ENCODE measurements at places on chromosomes 11 and 22.
A peak's percentile ranks its signal among the peaks of the same experiment; 100 is the strongest.

GRCh38 chr22:40202225-40202944 is 24.7 kb downstream of the TNRC6B start:
- no peak for DNase-seq

GRCh38 chr22:24247564-24248344 is 2.9 kb upstream of the GGT5 start:
- peak; percentile 86 for DNase-seq

- no peak for DNase-seq
These were observed 234.3 kb upstream of the NARS2 start for GRCh38 chr11:78808923-78809322.

DNA sequence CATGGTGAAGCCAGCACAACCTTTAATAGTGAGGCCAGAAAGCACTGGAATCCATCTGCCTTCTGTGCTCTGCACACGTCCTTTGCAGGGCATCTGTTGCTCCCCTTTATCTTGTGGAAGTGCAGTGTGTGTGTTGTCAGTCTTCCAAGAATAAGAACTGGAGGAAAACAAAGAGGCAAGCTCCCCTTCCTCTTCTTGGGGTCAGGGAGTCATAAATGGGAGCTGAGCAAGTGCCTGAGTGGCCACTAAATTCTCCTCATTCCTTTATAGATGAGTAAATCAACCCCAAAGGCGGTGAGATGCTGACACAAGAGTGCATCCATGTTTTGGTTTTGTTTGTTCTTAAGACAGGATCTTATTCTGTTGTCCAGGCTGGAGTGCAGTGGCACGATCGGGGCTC is 38.3 kb downstream of the WT1 start:
- no peak for DNase-seq

GRCh38 chr11:116852261-116853031 is 15.0 kb upstream of the APOA1 start:
- DNase-seq = no peak

DNA sequence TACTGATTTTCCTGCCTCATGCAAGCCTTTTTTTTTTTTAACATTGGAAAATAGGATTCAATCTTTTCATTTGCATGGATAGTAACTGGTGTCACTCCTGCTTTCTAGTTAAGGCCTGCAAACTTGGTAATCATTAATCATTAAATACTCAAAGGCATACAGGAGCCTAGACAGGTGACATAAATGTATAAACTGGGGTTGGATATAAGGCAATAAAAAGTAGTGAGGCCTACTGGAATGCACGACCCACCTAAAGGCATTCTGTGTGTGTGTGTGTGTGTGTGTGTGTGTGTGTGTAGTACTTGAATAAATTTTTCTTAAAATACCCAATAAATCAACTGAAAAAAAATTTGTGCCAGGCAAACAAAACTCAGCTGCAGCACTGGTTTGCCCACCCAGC is 7.9 kb downstream of the TOMM22 start:
- no peak for DNase-seq

- DNase-seq = no peak
These were observed 390.6 kb upstream of the ANO3 start for GRCh38 chr11:25941353-25941752.

DNA sequence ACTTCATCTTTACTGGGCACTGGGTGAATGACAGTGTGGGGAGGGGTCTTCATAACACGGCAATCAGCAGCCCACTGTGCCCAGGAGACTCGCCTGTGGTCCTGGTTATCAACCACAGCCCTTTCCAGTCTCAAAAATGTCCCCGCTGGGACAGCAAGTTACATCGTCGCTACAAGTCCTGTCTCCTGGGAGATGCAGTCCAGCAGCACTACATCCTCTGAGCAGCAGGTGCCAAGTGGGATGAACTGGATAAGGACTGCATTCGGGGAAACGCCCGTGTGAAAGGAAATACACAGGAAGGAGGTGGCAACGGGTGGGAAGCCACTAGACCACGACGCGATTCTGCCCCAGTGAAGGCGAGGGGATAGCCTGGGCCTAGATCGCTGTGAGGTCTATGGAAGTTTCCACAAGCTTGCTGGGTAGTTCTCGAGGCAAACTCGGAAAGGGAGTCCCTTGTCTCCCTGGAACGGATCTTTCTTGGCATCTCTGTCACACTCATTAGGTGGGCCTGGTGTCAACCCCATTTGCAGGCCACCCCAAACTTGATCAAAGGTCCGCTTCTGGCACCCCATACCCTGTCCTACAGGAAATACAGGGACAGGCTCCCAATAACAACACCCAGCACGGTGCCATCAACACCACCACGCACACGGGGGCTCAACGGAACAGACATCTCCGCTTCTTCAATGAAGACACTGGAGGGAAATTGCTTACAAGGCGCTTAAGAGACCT is 4.4 kb downstream of the ASCL2 start:
- DNase-seq = no peak

DNA sequence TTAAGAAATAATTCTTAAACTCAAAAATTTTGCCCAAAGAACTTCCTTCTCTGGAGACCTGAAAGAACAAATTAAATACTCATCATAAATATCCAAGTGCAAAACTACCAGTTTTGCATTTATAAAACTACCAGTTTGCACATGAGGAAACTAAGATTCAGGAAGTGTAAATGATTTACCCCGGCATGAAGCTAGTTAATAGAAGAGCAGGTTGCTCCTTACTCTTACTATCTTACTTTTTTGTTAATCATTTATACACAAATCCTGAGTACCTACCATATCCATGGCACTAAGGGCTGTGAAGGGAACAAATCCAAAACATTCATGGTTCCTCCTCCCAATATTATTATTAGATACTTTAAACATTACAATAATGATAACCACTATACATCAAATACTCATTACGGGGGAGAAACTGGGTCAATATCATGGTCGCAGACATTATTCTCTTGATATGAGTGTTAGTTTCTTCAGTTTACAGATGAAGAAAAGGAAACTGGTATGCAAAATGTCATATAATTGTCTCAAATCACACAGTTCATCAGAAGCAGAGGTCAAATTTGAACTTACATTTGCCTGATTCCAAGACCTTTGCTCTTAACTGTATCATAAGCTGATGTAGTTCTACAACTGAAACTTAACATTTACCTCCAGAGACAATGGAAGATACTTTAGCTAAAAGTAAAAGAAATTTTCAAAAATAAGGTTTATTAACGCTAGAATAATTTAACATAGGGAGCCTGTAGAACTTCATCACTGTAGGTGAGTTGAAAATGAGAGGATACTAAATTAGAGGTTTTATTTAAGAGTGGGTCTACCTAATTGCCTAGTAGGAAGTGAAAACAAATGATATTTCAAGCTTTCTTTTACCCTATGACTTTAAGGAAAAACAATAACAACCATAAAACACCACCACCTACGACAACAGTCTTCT is 74.5 kb downstream of the FAM76B start:
- no peak for DNase-seq

DNA sequence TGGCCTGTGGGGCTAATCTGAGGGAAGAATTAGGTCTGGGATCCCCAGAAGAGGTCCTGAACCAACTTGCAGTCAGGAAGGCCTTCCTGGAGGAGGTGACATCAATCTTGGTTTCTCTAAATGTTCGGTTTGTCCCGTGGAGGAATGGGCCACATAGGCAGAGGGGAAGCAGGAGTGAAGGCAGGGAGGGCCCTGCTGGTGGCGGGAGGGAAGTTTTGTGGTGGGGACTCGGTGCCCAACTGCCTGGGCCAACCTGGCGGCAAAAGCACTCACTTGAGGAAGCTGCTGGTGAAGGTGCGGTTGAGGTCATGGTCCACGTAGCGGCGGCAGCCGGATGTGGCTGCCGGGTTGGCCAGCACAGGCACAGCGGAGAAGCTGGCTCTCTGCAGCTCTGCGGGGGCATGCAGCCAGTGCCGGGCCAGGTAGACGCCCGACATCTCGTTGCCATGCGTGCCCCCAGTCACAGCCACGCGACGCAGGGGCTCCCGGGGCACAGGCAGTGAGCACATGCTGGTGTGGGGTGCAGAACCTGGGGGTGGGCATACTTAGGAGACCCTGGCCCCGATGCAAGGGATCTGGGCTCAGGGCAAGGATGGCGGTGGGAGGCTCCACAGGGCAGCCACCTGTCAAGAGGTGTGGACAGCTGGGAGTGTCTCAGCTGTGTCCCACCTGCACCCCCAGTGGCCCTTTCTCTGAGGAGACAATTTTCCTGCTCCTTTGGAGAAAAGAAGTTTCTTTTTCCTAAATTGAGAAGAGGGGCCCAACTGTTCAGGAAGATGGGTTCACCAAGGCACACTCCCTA is 3.8 kb downstream of the ACY3 start:
- DNase-seq = no peak

DNA sequence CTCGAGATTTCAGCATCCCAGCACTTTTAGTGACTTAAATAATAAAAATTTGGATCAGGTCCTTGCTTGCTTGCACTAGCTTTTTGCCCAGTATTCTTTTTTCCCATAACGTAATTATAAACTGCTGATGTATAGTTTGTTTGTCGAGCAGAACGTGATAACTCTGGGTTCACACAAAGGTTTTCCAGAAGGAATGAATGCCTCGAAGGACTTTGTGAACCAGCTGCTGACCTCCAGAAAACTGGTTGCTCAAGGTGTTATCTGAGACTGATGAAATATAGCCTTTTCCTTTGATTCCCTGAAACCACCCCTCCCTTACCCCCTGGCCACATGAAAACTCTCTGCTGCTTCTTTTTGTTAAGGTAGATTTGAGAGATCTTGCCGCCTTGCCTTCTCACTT is 229.1 kb upstream of the CARD18 start:
- DNase-seq = no peak

- no peak for DNase-seq
These were observed at the start of gene CTNND1 for GRCh38 chr11:57761301-57762234. Gene CTNND1 (plus strand): TSS chr11:57761802. CDS start chr11:57791479, 29,677 bp downstream.

- no peak for DNase-seq
These were observed 80.4 kb upstream of the KCNQ1OT1 start for GRCh38 chr11:2779981-2780849.

GRCh38 chr22:49779853-49780697 is 47.6 kb downstream of the BRD1 start:
- no peak for DNase-seq

- no peak for DNase-seq
These were observed 18.2 kb downstream of the PATZ1 start for GRCh38 chr22:31327806-31328543.

DNA sequence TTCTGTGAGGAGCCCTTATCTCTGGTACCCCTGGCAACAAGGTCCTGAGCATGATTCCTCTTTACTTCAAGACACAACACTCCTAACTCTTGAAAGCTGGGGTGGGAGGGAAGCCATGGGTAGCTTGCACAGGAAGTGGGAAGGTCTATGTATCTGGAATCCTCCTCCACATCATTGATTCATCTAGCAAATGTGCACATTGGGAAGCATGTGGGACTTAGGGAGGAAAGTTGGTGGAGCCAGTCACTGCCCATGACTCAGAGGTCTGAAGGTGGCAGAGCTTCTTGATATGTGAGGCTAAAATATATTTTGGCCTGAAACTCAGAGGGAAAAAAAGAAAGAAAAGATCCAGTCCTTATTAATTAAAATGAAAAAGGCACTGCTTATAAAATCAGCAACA is 1000.9 kb downstream of the DLG2 start:
- DNase-seq = no peak

- no peak for DNase-seq
These were observed 3.1 kb downstream of the DMC1 start for GRCh38 chr22:38566726-38567504.

DNA sequence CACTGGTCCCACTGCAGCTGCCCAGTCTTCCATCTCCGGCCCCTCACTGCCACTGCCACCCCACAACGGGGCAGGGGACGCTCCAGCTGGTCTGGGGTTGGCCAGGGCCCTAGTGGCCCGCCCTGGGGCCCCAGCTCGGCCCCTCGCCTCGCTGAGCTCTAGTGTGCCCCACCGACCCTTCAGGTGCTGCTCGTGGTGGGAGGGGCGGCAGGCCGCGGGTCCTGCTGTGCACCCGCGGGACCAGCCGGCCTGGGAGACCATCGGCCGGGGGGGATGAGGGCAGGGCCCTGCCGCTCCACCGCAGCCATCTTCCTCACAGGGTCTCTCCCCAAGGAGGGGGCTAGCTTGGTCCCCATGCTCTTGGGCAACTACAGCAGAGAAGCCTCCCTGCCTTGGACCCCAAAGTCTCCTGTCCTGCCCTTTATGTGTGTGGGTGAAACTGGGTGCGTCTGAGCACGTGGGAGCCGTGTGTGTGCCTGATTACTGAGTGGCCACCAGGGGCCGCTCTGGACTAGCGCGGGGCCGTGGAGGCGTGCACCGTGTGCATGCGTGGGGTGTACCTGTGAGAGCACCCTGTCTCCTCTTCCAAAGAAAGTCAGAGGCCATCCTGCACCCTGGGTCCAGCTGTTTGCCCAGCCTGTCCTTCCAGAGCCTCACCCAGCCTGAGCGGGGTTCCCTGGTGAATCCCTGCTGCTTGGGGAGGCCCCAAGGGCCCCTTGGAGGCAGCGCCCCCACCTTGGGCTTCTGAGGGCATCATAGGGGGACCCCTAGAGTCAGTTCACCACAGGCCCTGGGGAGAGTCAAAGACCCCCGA is 6.0 kb upstream of the ACR start:
- no peak for DNase-seq

DNA sequence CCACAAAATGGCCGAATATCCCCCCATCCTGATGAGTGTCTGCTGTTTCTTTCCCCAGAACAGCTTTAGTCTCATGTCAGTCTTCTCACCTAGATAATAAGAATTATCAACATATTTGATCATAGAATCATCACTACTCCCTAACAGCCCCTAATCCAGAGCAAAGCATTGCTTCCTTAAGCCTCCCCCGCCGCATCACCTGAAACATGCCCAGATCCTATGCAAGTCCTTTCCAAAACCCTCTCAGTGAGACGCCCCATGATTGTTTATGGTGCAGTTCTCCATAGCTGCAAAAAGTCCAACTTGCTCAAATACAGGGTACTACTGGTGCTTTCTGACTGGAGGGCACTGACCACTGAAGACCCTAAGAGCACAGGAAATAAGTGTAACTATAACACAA is 20.1 kb downstream of the KCNJ1 start:
- DNase-seq = no peak

DNA sequence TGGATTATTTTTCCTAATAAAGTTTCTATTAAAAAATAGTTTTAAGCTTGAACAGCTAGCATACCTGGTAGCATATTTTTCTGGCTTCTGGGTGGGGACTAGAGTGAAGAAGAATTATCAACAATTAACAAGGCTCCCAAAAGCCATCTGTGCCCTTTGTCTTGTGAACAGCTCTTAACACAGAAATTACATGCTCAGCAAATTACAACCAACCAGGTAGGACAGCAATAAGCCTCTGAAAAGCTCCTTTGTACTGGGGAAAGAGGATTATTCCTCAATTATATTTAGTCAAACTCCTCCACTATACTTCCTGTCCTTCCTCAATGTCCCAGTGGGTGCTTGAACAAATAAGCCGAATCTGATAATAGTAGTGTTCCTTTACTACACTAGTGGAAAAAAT is 162.8 kb downstream of the RAB38 start:
- DNase-seq = no peak

- DNase-seq = no peak
These were observed 104.1 kb downstream of the PKNOX2 start for GRCh38 chr11:125268611-125269010.

GRCh38 chr22:39362932-39363331 is 13.1 kb downstream of the SYNGR1 start:
- no peak for DNase-seq

Data from hypothalamus (tissue), 51 donors.